Suppressor macrophage (primary cell): ENCODE measurements at places on chromosomes 7 and 10.

GRCh38 chr10:50369931-50370330 lies 118.6 kb upstream of the ASAH2 start:
- no peak for DNase-seq

DNA sequence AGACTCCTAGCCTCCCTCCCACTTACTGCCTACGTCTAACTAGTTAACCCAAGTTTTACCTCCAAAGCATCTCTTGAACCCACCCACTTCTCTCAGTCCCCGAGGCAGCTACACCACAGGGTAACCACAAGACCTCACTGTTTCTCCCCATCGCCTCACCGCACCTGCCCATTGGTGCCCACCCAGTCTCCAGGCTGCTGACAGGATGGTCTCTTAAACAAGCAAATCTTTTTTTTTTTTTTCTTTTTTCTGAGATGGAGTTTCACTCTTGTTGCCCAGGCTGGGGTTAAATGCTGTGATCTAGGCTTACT lies 47.0 kb downstream of the DENND2A start:
- DNase-seq, result no peak

DNA sequence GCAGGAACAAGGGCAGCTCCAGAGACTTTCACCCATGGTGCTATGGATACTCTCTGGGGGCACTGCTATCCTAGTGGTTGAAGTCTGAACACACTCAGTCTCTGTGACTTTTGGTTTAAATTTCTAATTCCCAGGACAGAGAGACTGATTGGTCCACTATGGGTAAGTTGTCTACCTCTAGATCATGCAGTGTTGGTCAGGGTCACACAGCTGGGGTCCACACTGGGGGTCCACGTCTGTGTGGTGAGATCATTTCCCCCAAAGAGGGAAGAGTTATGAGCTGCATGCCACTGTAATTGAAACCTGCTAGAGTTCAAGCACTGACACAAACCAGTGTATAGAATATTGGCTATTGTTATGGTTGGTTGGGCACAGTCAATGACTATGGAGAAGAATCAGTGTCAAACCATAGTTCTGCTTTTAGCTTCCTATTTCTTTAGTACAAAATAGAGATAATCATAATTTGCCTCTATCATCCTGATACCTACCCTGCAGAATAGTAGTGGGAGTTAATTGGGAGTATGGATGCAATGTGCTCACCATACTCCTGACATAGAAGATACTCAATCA lies 101.6 kb downstream of the PRTFDC1 start:
- DNase-seq, result peak; percentile 30

DNA sequence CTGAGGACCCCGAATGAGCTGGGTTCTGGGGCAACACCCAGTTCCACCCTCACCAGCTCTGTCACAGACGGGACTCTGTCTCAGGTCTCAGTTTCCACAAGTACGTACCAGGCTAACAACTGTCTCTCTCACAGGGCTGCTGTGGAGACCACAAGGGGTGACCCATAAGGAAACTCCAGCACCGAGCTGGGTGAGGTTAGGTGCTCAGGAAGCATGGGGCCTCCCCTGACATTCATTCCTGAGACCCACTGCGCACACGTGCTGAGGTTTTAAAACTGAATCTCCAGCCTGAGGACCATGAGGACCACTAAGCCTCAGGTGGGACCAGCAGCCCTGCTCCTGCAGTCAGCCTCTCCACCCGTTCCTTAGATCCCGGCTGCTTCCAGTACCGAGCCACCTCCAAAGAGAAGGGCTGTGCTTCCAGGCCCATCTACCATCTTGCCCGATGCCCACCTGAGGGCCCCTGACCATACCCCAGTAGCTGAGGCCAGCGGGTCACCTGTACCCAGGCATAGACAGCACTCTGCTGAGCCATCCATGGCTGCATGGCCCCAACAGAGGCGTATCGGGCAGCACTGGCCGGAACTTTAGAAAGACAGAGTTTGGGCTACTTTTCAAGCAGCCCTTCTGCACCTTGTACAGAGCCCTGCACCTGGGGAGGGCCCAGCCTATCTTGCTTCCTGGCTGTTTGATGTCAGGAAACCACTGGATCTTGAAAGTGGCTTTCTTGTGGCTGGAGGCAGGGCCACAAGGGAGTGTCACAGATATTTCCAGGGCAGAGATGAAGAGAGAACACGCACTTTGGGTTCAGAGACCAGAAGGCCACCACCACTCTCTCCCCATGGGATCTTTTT lies 18.7 kb downstream of the HSPA12A start:
- DNase-seq, result no peak

DNA sequence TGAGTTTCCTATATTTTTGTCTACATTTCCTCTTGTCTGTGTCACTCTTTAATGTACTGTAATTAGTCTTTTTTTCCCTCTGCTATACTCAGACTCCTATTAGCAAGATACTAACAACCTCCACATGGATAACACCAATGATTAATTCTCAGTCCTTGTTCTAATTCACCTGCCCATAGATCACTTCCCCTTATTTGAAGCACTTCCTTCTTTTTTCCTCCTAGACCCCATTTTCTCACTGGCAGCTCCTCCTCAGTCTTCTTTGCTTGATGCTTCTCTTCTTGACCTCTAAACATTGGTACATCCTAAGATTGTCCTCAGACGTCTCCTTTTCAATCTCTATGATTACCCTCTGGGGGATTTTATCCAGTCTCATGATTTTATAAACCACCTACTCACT lies 98.2 kb upstream of the IMMP2L start:
- no peak for DNase-seq

GRCh38 chr10:116197946-116198675 lies 74.9 kb downstream of the GFRA1 start:
- DNase-seq, result no peak

DNA sequence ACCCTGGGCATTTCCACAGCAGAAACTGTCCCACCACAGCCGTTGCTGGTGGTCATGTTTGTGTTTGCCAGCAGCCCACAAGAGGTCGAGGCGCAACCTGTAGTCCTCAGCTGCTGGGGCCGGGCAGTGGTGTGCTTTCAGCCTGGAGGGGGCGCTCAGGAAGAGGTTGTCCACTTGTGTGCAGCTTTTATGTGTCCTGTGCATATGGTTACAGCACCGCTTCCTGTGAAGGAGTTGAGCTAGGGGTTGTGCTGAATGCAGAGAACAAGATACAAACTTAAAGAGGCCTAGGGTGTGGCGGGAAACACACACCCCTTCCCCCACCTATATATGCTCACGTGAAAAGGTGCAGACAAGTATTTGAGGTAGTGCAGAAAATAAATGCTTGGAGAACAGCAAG lies 29.5 kb upstream of the PFKFB3 start:
- peak; percentile 48 for DNase-seq

- DNase-seq, result no peak
Measured at GRCh38 chr7:97133159-97133558, 15.7 kb downstream of the SDHAF3 start.

DNA sequence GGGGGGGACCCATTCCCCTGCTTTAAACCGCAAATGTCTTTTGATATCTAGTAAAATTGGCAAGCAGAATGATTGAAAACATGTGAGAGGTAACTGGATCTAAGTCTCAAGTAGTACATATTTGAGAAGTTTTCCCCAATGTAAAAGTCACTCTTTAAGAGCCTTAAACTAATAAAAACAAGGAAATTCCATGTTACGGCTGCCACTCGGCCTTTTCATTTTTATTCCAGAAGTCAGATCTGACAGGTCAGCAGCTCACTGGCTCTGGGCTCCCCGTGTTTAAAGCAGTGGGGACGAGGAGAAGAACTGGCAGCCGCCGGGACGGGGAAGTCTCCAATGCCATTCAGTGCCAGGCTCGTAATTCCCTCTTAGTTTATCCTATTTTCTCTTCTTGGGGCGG lies 80.7 kb downstream of the CUX1 start:
- no peak for DNase-seq

- DNase-seq, result no peak
Measured at GRCh38 chr7:46544396-46545008, 623.4 kb upstream of the IGFBP3 start.

DNA sequence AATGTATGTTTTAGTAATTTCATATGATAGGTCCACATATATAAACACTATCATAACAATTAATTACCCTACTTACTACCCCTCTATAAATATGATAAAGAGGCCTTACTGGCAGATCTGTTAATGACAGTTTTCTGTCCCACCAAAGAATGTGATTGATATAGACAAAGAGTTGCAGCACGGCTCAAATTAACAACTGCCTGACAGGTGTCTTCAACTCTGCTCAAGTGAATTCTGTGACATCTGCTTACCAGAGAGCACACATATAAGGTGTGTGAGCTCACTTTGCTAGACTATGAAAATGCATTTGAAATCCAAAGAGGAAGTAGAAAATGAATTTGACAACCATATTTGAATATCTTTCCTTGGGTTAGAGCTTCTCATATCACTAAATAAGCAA lies 36.6 kb downstream of the CACNA2D1 start:
- DNase-seq, result no peak

GRCh38 chr10:31926160-31926559 lies 2.5 kb downstream of the ARHGAP12 start:
- peak; percentile 30 for DNase-seq

- DNase-seq, result no peak
Measured at GRCh38 chr10:119443970-119444660, 98.4 kb downstream of the RGS10 start.

GRCh38 chr10:78186572-78186971 lies 152.9 kb downstream of the RPS24 start:
- no peak for DNase-seq

DNA sequence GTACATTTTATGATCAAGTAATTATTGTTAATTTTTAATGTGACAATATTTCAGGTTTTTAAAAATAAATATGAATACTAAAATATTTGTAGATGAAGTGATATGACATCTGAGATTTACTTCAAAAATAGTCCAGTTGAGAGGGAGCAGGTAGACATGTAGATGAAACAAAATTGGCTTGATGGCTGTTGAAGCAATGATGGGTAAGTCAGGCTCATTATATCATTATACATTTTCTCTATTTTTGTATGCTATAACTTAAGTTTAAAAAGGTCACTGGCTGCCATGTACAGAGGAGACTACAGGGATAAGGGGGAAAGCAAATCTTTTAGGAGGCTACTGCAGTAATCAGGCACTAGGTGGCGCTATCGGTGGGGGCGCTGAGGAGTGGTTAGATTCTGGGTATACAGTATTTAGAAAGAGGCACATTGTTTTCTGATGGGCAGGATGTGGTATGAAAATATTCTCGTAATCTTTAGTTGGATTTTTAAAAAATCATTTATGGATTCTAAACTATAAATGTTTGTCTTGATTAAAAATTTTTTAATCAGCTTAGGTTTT lies 189.8 kb upstream of the IMMP2L start:
- DNase-seq, result peak; percentile 81

DNA sequence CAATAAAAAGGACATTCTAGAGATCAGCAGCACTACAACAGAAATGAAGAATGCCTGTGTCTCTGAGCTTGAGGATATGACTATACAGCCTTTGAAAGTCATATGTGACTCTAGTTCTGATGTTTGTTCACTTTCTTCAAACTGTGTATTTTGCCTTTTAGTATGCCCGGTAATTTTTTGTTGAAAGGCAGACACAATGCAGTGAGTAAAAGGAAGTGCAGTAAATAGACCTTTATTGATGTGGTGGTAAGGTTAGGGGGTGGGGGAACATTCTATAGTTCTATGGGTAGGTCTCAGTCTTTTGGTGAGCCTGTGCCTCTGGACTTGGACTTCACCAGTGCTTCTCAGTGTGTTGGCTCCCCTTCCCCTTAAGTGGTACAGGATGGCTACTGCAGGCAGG lies 143.5 kb upstream of the CDC14C start:
- DNase-seq, result no peak

DNA sequence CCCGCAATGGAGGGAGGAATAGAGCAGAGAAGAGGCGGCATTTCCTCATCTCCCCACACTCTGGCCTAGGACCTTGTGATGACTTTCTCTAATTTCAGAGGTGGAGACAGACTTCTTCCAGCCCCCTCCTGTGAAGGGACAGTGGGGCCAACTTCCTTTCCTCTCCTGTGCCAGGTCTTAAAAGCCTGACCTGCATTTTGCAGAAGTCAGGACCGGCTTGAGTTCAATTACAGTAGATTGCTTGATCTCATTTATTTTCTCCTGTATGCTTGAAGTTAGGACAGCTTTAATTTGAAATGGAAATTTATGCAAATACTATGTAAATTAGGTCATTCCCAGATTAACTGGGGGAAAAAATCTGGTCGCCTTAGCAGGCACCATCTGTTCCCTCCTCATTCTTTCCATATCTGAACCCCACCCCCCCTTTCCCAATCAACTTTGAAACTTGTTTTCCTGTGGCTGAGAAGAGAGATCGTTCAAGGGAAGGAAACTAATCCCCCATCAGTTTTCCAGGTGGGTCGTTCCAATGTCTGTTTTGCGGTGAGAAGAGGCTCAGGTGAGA lies 57.1 kb downstream of the SYPL1 start:
- peak; percentile 28 for DNase-seq

GRCh38 chr10:119313644-119314043 lies 106.3 kb downstream of the GRK5 start:
- no peak for DNase-seq

GRCh38 chr10:70122742-70123141 lies 9.9 kb downstream of the AIFM2 start:
- no peak for DNase-seq

GRCh38 chr7:44621750-44622103 lies 15.3 kb downstream of the OGDH start:
- DNase-seq, result no peak

DNA sequence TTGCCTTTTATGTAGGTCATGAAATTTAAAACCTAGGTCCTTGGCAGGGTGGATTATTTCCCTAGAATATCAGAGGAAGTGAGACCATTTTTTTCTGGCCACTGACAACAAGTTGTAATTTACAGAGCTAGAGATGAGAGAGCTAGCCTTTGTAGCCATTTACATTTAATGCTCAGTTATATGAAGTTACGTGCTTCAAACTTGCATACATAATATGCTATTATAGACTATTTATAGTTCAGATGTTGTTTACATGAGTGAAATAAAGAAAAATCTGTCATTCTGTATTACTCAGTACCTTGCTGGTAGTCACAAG lies 234.9 kb upstream of the MBL2 start:
- no peak for DNase-seq

- no peak for DNase-seq
Measured at GRCh38 chr7:24457219-24457558, 116.1 kb upstream of the PALS2 start.

DNA sequence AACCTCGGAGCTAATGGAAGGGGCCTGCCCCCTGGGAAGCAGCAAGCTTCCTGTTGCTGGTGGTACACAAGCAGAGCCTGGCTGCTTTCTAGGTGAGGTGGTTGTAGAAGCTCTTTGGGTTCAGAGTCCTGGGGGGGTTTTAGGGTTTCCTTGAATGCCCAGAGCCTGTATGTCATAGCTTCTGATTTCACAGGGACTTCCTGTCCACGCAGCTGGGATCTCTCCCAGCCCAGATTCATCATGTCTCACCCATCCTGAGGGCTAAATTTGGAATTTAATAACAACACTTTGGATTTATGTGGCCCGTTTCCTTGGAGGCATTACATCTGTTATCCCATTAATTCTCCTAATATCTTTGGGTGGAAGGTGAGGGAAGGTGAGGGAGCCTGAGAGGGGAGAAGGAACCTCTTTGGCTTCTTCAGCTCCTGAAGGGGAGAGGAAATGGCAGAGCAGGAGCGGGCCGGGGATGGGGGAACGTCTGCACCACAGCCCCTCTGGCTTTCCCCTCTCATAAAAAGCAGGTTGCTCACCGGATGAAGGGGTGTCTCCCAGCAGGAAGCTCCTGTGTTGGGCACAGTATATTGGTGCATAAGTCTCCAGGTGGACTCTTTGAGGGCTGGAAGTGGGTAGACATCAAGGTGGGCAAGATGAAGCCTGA lies 19.7 kb downstream of the RPS24 start:
- DNase-seq, result no peak
